ENCODE measurements at places on chromosomes 6 and 20.

DNA sequence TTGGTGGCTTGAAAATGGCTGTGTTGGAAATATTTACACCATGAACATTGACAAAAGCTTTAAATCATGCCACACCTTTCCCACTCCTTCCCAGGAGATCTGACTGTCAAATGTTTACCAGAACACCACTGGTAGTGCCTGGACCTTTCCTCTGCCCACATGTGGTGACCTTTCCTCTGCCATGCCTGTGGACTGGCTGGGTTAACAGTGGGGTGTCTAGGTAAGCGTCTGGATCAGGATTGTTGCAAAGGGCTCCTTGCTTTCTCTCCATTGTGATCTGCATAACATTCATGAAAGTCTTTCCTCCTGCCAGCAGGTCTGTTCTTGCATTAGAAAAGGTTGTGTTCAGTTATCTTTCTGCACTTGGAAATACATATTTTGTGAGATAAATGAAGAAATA is 572.7 kb downstream of the DHX35 start:
- DNase-seq: no peak

- no peak for DNase-seq
Observed at GRCh38 chr20:41654884-41655283, 36.7 kb upstream of the CHD6 start.

DNA sequence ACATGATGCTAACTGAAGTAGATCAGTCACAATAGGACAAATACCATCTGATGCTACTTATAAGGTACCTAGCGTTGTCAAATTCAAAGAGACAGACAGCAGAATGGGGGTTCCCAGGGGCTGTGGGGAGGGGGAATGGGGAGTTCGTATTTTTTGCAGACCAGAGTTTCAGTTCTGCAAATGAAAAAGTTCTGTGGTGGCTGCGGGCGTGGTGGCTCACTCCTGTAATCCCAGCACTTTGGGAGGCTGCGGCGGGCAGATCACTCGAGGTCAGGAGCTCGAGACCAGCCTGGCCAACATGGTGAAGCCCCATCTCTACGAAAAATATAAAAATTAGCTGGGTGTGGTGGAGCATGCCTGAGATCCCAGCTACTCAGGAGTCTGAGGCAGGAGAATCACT is 68.1 kb downstream of the SLC22A23 start:
- no peak for DNase-seq

DNA sequence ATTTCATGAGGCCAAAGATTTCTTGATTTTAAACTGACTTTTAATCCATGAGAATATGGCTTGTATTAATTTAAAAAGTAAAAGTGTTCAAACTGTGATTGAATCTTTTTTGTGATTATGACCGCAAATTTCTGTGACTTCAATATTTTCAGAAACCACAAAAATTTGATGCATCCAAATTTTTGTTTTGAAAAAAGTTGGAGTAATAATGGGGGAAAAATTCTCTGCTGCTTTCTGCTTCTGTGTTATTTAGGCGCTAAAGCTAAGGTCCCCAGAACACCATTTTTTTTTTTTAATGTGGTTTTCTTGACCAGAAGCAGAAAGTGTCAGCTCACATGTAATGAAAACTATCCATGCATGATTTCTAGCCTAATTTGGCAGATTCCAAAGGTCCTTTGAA is 65.3 kb downstream of the GRIK2 start:
- no peak for DNase-seq

DNA sequence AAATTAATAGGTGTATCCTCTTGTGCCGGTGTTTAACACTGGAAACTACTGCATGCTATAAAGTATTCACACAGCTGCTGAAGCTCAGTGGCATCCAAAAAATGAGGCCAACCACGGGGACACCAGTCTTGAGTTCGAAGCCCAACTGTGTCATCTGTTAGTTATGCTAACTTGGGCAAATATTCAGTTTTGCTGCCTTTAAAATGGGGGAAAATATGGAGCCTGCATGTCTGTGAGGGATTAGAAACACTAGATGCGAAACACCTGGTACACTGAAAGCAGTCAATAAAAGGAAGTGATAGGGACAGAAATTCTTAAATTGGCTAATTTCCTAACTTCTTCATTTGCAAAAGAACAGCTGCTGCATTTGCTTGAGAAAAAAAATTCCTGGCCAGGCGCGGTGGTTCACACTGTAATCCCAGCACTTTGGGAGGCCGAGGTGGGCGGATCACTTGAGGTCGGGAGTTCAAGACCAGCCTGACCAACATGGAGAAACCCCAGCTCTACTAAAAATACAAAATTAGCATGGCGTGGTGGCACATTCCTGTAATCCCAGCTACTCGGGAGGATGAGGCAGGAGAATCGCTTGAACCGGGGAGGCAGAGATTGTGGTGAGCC is 36.6 kb upstream of the MLIP start:
- no peak for DNase-seq

DNA sequence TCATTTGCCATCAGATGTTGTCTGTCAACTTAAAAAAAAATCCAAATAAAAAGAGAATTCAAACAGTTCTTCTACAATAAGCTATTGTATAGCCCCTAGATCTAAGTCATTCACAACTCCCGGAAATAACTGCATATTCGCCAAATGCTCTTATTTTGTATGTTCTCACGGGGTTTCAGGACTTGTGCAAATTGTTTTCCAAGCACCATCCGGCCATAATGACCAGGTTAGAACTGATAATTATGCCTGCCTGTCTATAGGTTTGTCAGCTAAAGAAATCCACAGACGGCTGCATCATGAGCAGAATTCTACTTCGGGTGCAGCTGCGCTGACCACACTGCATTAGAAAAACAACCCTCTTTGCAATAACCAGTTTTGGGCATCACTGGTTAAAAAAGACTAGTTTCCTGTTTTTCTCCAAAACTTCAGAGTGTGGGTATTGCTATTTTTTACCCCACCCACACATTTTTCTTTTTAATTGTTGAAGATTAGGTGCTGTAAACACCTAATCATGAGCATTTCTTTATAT is 87.7 kb downstream of the HIVEP2 start:
- no peak for DNase-seq

- DNase-seq: no peak
Observed at GRCh38 chr6:25157183-25157582, 122.0 kb upstream of the CARMIL1 start.

- no peak for DNase-seq
Observed at GRCh38 chr20:12825226-12825595, 183.6 kb upstream of the SPTLC3 start.

All from activated CD4-positive, alpha-beta T cell treated with anti-CD3 and anti-CD28 coated beads for 24 hours (primary cell).